ENCODE measurements at places on chromosomes 7 and 10.
A peak's percentile ranks its signal among the peaks of the same experiment; 100 is the strongest.

GRCh38 chr7:1096156-1097119 is 8.5 kb downstream of the GPER1 start:
- H3K36me3 ChIP-seq = peaks cover 14% of the 10 kb centered on the region
- peaks cover 1% of the 10 kb centered on the region for H3K27me3 ChIP-seq
- peaks cover 7% of the 10 kb centered on the region for H3K4me1 ChIP-seq
- H3K4me3 ChIP-seq = no peak overlapping the region
- H3K27ac ChIP-seq = no peak overlapping the region
- DNase-seq = no peak

GRCh38 chr10:103632247-103632642 is 138.7 kb downstream of the NEURL1 start:
- H3K27ac ChIP-seq = no peak overlapping the region
- H3K4me1 ChIP-seq = no peaks in the 10 kb centered on the region
- no peaks in the 10 kb centered on the region for H3K27me3 ChIP-seq
- DNase-seq = no peak
- no peak overlapping the region for H3K4me3 ChIP-seq

- H3K36me3 ChIP-seq = peaks cover 1% of the 10 kb centered on the region
- H3K4me3 ChIP-seq = no peak overlapping the region
- peaks cover 4% of the 10 kb centered on the region for H3K27me3 ChIP-seq
- H3K27ac ChIP-seq = no peak overlapping the region
- DNase-seq = no peak
These were observed 73.7 kb downstream of the ARL4A start for GRCh38 chr7:12761111-12761510.

- no peak overlapping the region for H3K27ac ChIP-seq
- H3K4me3 ChIP-seq = no peak overlapping the region
- no peaks in the 10 kb centered on the region for H3K4me1 ChIP-seq
These were observed 237.3 kb downstream of the AHR start for GRCh38 chr7:17535776-17536175.

GRCh38 chr10:108904163-108904838 is 1019.0 kb downstream of the XPNPEP1 start:
- DNase-seq = no peak
- H3K36me3 ChIP-seq = no peaks in the 10 kb centered on the region
- no peak overlapping the region for H3K27ac ChIP-seq
- peaks cover 3% of the 10 kb centered on the region for H3K27me3 ChIP-seq

- H3K27ac ChIP-seq = no peak overlapping the region
- peaks cover 2% of the 10 kb centered on the region for H3K36me3 ChIP-seq
- peaks cover 7% of the 10 kb centered on the region for H3K4me1 ChIP-seq
- no peaks in the 10 kb centered on the region for H3K27me3 ChIP-seq
- H3K4me3 ChIP-seq = no peak overlapping the region
These were observed 30.6 kb upstream of the TAX1BP1 start for GRCh38 chr7:27709137-27710075.

DNA sequence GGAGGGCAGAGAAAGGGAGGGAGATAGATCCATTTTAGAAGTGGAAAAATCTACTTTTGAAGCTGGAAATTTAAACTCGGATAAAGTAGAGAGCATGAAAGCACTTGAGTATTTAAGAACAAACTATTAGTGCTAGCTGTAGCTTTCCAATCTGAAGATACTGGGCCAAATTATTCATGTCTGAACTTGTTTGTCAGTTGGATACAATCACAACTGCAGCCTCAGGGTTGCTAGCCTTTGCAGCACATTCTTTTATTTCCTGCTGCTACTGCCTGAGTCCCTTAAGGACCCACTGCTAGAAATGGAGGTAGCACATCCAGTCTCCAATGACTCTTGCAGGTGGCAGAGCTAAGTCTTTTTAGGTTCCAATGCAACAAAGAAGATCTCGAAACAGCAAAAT is 8.3 kb upstream of the SLC25A13 start:
- peaks cover 4% of the 10 kb centered on the region for H3K36me3 ChIP-seq
- H3K4me1 ChIP-seq = peaks cover 10% of the 10 kb centered on the region
- no peak overlapping the region for H3K4me3 ChIP-seq
- peaks cover 2% of the 10 kb centered on the region for H3K27me3 ChIP-seq
- H3K27ac ChIP-seq = no peak overlapping the region

- no peak overlapping the region for H3K4me3 ChIP-seq
- peaks cover 13% of the 10 kb centered on the region for H3K36me3 ChIP-seq
- peak overlapping the region; percentile 48 for H3K27ac ChIP-seq
- H3K27me3 ChIP-seq = no peaks in the 10 kb centered on the region
These were observed 170.9 kb upstream of the ASAH2 start for GRCh38 chr10:50422259-50422658.

DNA sequence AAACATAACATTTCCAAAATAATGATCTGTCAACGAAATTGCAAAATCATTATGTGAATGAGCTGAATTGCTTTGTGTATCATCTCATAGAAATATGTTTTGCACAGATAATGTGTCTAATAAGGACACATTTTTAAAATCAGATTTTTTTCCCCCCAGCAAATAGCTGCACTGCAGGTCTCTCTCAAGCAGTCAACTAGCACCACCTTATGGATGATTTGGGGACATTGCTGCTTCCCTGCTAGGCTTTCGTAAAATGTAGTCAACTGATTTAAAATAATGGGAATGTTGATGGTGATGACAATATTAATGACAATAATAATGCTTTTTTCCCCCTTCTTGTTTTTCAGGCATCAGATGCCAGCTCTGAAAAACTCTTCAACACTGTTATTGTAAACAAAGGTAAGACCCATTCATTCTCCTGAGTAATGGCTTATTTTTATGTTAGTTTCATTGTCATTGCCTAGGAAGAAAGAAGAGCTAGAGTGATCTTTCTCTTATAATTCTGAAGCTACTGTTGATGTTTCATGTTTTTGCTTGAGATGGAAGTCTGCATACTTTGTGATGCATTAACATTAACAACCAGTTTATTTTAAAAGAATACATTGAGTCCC is 433.6 kb upstream of the GALNT17 start:
- no peak overlapping the region for H3K27ac ChIP-seq
- no peaks in the 10 kb centered on the region for H3K36me3 ChIP-seq
- no peak overlapping the region for H3K4me3 ChIP-seq
- no peaks in the 10 kb centered on the region for H3K4me1 ChIP-seq
- DNase-seq = peak; percentile 31
- H3K27me3 ChIP-seq = no peaks in the 10 kb centered on the region

DNA sequence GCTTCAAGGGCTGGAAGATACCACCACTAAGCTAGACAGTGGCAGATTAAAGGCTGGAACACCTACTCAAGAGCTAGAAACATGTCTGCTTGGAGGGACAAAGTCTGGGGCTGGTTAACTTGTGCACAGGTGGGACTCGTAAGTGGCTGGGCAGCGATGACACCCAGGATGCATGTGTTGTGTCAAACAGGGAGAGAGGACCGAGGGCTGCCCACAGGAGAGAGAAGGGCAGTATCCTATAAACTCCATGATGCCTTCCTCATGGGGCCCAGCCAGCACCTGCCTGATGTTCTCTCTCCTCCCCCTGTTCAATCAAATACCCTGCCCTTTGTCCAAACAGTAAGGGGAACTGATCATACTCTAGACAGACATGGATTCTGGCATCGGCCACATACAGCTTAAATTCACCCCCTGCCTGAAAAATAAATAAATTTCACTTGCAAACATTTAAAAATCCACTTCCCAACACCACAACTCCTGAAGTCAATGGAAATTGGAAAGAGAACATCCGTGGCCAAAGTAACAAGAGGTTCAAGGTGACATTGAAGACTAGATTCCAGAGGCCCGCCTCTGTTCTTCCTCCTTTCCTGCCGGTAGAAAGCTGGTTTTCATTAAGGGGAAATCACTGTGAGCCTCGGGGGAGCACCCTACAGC is 50.6 kb downstream of the CHST15 start:
- peak overlapping the region; percentile 49 for H3K4me3 ChIP-seq
- H3K36me3 ChIP-seq = peaks cover 23% of the 10 kb centered on the region
- DNase-seq = no peak
- no peaks in the 10 kb centered on the region for H3K27me3 ChIP-seq
- H3K27ac ChIP-seq = peak overlapping the region; percentile 79

GRCh38 chr10:94035982-94036765 is 42.4 kb downstream of the PLCE1 start:
- no peaks in the 10 kb centered on the region for H3K36me3 ChIP-seq
- no peak for DNase-seq
- H3K27ac ChIP-seq = no peak overlapping the region

DNA sequence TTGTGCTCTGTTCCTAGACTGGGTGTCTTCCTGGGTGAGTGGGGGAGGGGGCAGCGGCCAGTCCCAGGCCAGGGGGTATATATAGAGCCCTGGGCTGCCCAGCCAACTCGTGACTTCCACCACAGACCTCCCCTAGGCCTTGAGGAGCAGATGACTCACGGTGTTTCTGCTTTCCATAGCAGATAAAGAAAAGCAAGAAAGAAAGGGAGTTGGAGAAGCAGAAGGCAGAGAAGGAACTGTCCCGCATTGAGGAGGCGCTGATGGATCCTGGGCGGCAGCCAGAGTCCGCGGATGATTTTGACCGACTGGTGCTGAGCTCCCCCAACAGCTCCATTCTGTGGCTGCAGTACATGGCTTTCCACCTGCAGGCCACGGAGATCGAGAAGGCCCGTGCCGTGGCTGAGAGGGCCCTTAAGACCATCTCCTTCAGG is 10.1 kb downstream of the CALHM2 start:
- DNase-seq = no peak
- H3K27me3 ChIP-seq = no peaks in the 10 kb centered on the region
- peaks cover 5% of the 10 kb centered on the region for H3K4me1 ChIP-seq
- no peak overlapping the region for H3K27ac ChIP-seq

DNA sequence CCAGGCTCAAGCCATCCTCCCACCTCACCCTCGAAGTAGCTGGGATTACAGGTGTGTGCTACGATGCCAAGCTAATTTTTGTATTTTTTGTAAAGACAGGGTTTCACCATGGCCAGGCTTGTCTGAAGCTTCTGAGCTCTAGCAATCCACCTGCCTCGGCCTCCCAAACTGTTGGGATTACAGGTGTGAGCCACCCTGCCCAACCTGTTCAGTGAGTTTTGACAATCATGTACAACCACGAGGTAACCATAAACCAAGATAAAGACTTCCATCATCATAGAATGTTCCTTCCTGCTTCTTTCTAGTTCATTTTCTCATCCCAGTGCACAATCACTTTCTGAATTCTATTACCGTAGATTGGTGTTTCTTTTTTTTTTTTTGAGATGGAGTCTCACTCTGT is 30.5 kb upstream of the MKRN1 start:
- no peaks in the 10 kb centered on the region for H3K36me3 ChIP-seq
- H3K27me3 ChIP-seq = no peaks in the 10 kb centered on the region
- H3K4me1 ChIP-seq = no peaks in the 10 kb centered on the region
- H3K27ac ChIP-seq = no peak overlapping the region
- DNase-seq = no peak
- no peak overlapping the region for H3K4me3 ChIP-seq

DNA sequence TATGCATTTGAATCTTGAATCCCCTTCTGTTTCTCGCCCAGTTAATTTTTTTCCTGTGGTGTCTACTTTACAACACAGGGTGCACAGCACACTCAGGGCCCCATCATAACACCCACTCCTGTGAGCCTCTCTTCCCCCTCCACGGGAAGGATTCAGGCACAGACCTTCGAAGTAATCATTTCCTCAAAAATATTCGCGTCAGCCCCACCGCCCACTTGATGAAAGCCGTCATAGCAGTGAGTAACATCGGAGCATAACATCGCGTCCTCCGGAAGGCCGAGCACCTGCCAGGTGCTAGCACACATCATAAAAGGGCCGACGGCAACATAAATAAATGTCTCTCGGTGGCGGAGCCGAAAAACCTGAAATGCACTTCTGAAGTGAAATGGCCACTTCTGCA is 201.7 kb upstream of the ADARB2 start:
- H3K27ac ChIP-seq = no peak overlapping the region
- DNase-seq = peak; percentile 11
- peak overlapping the region; percentile 59 for H3K4me3 ChIP-seq
- no peaks in the 10 kb centered on the region for H3K36me3 ChIP-seq

DNA sequence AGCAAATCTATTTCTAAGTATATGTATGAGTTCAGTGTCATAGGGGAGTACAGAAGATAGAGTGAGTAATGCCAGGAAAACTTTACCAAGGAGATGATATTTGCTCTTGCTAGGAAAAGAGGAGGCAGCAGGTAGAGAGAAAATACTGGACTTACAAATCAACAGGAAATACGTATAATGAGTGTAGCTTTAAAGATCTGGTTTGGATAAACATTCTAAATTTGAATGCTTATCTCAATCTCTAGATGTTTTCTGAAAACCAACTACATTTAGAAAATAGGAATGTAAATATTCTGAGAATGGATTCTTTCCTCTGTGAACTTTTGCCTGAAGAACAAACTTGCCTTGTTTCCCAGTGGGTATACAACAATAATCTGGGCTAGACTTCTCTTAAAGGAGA is 46.9 kb upstream of the GNAI1 start:
- H3K27ac ChIP-seq = no peak overlapping the region
- no peaks in the 10 kb centered on the region for H3K36me3 ChIP-seq
- H3K4me1 ChIP-seq = no peaks in the 10 kb centered on the region
- no peak for DNase-seq
- H3K4me3 ChIP-seq = no peak overlapping the region

Data from memory B cell (primary cell).